Neuronal stem cell (in vitro differentiated cells): ENCODE measurements at places on chromosomes 6 and 20.

DNA sequence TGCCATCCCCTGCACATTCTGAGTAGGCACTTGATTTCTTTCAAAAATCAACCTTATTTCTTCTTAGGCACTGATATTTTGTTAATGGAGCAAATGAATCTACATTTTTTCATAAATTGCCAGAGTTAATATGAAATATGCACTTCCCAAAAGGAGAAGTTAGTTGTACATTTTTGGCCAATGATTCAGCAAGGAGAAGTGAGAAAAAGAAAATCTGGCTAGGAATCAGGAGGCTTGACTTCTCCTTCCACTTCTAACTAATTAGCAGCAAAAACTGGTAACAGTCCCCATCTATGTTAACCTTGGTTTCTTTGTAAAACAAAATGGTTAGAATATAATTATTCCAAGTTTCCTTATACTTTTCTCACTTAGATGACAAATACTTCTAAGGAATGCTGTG is 7.0 kb upstream of the DSE start:
- no peaks in the 10 kb centered on the region for H3K4me1 ChIP-seq
- H3K27me3 ChIP-seq, result no peaks in the 10 kb centered on the region

- DNase-seq, result no peak
- H3K4me3 ChIP-seq, result no peak overlapping the region
- no peak overlapping the region for H3K27ac ChIP-seq
- H3K4me1 ChIP-seq, result no peaks in the 10 kb centered on the region
Observed at GRCh38 chr6:130161683-130162404, 60.9 kb downstream of the SAMD3 start.

DNA sequence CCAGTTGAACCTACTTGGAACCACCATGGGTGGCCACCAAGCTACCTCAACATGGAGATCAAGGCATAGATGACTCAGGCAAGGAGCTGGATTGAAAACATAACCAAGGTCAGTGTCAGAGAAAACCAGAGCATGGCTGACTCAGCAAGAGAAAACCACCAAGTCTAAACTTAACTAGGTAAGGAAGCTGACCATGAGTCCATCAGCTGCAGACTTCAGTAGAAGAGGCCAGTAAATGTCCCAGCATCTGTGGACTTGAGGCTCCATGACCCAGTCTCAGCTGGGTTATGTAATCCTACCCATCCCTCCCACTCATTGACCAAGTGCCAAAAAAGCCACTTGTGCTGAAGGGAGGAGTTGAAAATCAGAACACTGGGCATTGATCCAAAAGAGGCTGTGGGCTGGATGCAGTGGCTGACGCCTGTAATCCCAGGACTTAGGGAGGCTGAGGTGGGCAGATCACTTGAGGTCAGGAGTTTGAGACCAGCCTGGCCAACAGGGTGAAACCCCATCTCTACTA is 93.7 kb upstream of the CBLN4 start:
- H3K4me1 ChIP-seq, result no peaks in the 10 kb centered on the region
- H3K36me3 ChIP-seq, result no peaks in the 10 kb centered on the region
- no peak overlapping the region for H3K27ac ChIP-seq
- peaks cover 3% of the 10 kb centered on the region for H3K27me3 ChIP-seq
- no peak for DNase-seq

- H3K4me1 ChIP-seq, result peaks cover 8% of the 10 kb centered on the region
- no peak overlapping the region for H3K4me3 ChIP-seq
- H3K27ac ChIP-seq, result no peak overlapping the region
- peaks cover 5% of the 10 kb centered on the region for H3K36me3 ChIP-seq
Observed at GRCh38 chr6:3383525-3383924, 73.3 kb downstream of the SLC22A23 start.

- H3K4me1 ChIP-seq, result peaks cover 3% of the 10 kb centered on the region
- no peaks in the 10 kb centered on the region for H3K27me3 ChIP-seq
- DNase-seq, result peak; percentile 55
Observed at GRCh38 chr6:13908955-13909381, 15.8 kb upstream of the RNF182 start.

DNA sequence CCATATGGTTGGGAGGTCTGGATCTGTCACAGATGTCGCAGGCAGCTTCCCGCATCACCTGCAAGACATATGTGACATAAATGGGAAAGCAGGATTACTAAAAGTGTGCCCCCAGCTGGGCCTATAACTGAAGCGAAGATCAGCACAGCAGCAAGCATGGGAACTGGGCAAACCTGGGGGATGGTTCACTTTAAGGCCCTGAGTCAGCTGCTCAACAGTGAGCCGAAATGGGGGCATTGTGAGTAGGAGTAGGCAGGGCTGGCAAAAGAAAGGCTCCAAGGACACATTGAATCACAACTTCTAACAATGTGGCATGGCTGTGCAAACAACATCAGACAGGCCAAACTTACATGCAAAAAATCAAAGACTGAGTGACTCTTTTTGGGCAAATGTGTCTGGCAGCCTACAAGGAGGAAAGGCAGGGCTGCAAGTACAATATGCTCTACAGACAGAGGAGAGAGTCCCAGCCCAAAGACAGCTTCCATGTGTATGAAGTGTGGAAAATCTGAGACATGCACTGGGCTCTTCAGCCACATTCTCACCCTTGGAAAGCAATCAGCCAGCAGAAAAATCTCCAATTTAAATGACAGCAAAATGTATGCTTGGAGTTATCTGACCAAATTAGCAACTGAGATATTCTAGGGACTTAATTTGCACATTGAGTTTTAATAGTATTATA is 531.0 kb upstream of the MMS22L start:
- no peak overlapping the region for H3K4me3 ChIP-seq
- no peak for DNase-seq
- H3K36me3 ChIP-seq, result no peaks in the 10 kb centered on the region
- H3K27ac ChIP-seq, result peak overlapping the region; percentile 20

GRCh38 chr6:148572676-148573335 is 174.0 kb upstream of the UST start:
- no peak overlapping the region for H3K4me3 ChIP-seq
- H3K4me1 ChIP-seq, result no peaks in the 10 kb centered on the region
- DNase-seq, result no peak
- H3K36me3 ChIP-seq, result no peaks in the 10 kb centered on the region
- no peaks in the 10 kb centered on the region for H3K27me3 ChIP-seq
